Psoas muscle (tissue), 8 donors: ENCODE measurements at places on chromosomes 7 and 10. TPM values are rescaled to one million over a fixed set of nuclear protein-coding genes. Genes with fewer than 3 reads are reported as not detected.

The STARD3NL gene
- 13.3 TPM for total RNA-seq

The EMX2 gene
- total RNA-seq, result 0.69 TPM

The UTF1 gene
- not detected for total RNA-seq

The GIMAP2 gene
- 1.5 TPM for total RNA-seq

The LRRD1 gene
- not detected for total RNA-seq

The BMPR1A gene
- 12.0 TPM for total RNA-seq

The AMZ1 gene
- total RNA-seq, result not detected

The LIPN gene
- not detected for total RNA-seq

The TAC1 gene
- not detected for total RNA-seq

The PLXNA4 gene
- total RNA-seq, result 1.6 TPM

The FLNC gene
- total RNA-seq, result 4,656 TPM

DNA sequence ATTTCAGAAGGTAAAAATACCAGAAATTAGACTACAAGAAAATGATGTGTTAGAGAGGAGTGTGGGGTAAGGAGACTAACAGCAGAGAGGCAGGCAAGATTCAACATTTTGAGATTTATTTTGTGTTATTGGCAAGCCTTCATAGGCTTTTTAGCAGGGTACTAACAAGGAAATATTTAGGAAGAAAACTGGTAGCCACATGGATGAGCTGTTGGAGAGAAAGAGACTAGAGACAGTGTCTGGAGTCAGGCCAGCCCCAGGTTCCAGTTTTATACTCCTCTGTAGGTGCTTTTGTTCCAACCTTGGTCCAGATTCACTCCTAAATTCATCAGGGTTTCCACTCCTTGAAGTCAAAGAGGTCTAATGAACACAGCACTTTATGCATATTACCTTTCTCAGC, 41.1 kb downstream of the GPRIN2 start:
- no peak for DNase-seq
- no peaks in the 10 kb centered on the region for H3K4me1 ChIP-seq
- H3K4me3 ChIP-seq, result no peak overlapping the region
- no peaks in the 10 kb centered on the region for H3K36me3 ChIP-seq
- H3K27me3 ChIP-seq, result no peaks in the 10 kb centered on the region

DNA sequence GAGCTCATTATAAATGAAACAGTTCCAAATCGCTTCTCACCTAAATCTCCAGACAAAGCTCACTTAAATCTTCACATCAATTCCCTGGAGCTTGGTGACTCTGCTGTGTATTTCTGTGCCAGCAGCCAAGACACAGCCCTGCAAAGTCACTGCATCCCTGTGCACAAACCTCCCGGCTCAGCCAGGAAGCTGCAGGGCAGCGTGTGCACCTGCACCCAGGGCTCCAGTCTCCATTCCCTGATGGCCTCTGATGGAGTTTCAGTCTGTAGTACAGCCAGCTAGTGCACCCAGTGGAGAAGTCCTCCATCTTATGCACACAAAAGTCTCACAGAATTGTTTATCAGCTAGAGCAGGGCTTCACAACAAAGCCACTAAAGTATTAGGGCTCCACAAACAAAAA, 51.1 kb upstream of the PRSS58 start:
- no peaks in the 10 kb centered on the region for H3K27me3 ChIP-seq
- H3K27ac ChIP-seq, result no peak overlapping the region
- H3K4me1 ChIP-seq, result no peaks in the 10 kb centered on the region
- DNase-seq, result no peak

- H3K27me3 ChIP-seq, result no peaks in the 10 kb centered on the region
- peak overlapping the region; percentile 21 for H3K27ac ChIP-seq
- peaks cover 54% of the 10 kb centered on the region for H3K4me1 ChIP-seq
- no peaks in the 10 kb centered on the region for H3K36me3 ChIP-seq
- DNase-seq, result no peak
Measured at GRCh38 chr7:101874028-101874427, 56.6 kb downstream of the CUX1 start.

GRCh38 chr7:134777908-134778580, 1.4 kb upstream of the CALD1 start:
- no peaks in the 10 kb centered on the region for H3K27me3 ChIP-seq
- H3K27ac ChIP-seq, result peak overlapping the region; percentile 77
- H3K4me3 ChIP-seq, result no peak overlapping the region
- H3K36me3 ChIP-seq, result no peaks in the 10 kb centered on the region
- H3K4me1 ChIP-seq, result no peaks in the 10 kb centered on the region

- no peaks in the 10 kb centered on the region for H3K4me1 ChIP-seq
- H3K4me3 ChIP-seq, result no peak overlapping the region
Measured at GRCh38 chr10:127418536-127419168, 130.5 kb upstream of the NPS start.

GRCh38 chr10:14129770-14130169, 201.0 kb downstream of the FRMD4A start:
- no peaks in the 10 kb centered on the region for H3K36me3 ChIP-seq
- no peaks in the 10 kb centered on the region for H3K27me3 ChIP-seq
- no peak overlapping the region for H3K4me3 ChIP-seq
- DNase-seq, result no peak

- no peaks in the 10 kb centered on the region for H3K36me3 ChIP-seq
- no peak overlapping the region for H3K27ac ChIP-seq
- no peak overlapping the region for H3K4me3 ChIP-seq
- DNase-seq, result no peak
Measured at GRCh38 chr10:46294641-46295220, 7.9 kb downstream of the ANTXRL start.

- peaks cover 14% of the 10 kb centered on the region for H3K4me1 ChIP-seq
- H3K27ac ChIP-seq, result no peak overlapping the region
- no peaks in the 10 kb centered on the region for H3K36me3 ChIP-seq
- no peak for DNase-seq
Measured at GRCh38 chr10:34622945-34623344, 192.2 kb downstream of the PARD3 start.

DNA sequence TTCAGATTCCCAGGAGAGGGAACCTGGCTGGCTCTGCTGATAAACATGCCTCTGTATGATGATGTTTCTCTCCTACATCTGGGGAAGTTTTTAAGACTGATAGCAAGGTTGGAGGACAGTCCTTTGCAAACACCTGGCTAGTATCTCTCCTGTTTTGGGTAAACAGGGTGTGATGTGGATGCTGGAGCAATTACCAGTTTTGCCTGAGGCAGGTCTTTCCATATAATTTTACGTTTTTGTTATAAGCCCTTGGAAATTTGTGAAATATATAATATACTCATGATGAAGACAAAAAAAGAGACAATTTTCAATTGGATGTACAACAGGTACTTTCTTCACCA, 138.6 kb downstream of the ADAM22 start:
- no peaks in the 10 kb centered on the region for H3K4me1 ChIP-seq
- no peak overlapping the region for H3K4me3 ChIP-seq
- H3K27me3 ChIP-seq, result no peaks in the 10 kb centered on the region

GRCh38 chr10:35471435-35471834, 133.7 kb upstream of the GJD4 start:
- H3K27ac ChIP-seq, result no peak overlapping the region
- no peaks in the 10 kb centered on the region for H3K36me3 ChIP-seq
- DNase-seq, result no peak
- H3K4me1 ChIP-seq, result peaks cover 35% of the 10 kb centered on the region

GRCh38 chr7:46011501-46011900, 90.4 kb upstream of the IGFBP3 start:
- no peaks in the 10 kb centered on the region for H3K4me1 ChIP-seq
- H3K36me3 ChIP-seq, result no peaks in the 10 kb centered on the region
- no peaks in the 10 kb centered on the region for H3K27me3 ChIP-seq
- no peak for DNase-seq
- no peak overlapping the region for H3K27ac ChIP-seq

GRCh38 chr10:104028823-104029520, 56.7 kb downstream of the COL17A1 start:
- no peak for DNase-seq
- peaks cover 58% of the 10 kb centered on the region for H3K36me3 ChIP-seq
- H3K4me3 ChIP-seq, result no peak overlapping the region
- H3K4me1 ChIP-seq, result no peaks in the 10 kb centered on the region

- no peak overlapping the region for H3K27ac ChIP-seq
- H3K4me1 ChIP-seq, result no peaks in the 10 kb centered on the region
- H3K4me3 ChIP-seq, result no peak overlapping the region
- no peak for DNase-seq
Measured at GRCh38 chr10:52540479-52540984, 226.5 kb downstream of the DKK1 start.

GRCh38 chr7:26100406-26101339, 51.3 kb upstream of the NFE2L3 start:
- no peak for DNase-seq
- H3K4me1 ChIP-seq, result no peaks in the 10 kb centered on the region
- no peak overlapping the region for H3K27ac ChIP-seq
- H3K36me3 ChIP-seq, result no peaks in the 10 kb centered on the region
- no peak overlapping the region for H3K4me3 ChIP-seq

DNA sequence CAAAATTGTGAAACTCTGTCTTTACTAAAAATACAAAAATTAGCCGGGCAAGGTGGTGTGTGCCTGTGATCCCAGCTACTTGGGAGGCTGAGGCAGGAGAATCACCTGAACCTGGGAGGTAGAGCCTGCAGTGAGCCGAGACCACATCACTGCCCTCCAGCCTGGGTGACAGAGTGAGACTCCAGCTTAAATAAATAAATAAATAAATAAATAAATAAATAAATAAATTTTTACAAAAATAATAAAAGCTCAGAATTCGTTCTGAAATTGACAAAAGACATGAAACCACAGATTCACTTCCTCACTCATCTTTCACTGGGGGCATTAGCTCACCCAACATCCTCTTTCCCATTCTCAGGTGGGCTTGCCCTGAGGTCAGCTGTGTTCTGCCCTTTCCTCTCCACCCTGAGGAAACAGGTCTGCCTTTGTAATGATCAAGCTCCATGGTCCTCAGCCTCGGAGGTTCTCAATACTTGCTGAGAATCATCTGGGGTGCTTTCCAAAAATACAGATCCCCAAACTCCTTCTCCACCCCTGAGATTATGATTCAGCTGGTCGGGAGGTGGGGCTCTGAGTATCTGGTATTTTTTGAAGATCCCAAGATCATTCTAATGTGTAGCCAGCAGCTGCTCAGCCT, 29.2 kb upstream of the APBB1IP start:
- no peaks in the 10 kb centered on the region for H3K4me1 ChIP-seq
- no peaks in the 10 kb centered on the region for H3K27me3 ChIP-seq
- H3K4me3 ChIP-seq, result no peak overlapping the region
- H3K27ac ChIP-seq, result no peak overlapping the region
- DNase-seq, result no peak
- H3K36me3 ChIP-seq, result no peaks in the 10 kb centered on the region

DNA sequence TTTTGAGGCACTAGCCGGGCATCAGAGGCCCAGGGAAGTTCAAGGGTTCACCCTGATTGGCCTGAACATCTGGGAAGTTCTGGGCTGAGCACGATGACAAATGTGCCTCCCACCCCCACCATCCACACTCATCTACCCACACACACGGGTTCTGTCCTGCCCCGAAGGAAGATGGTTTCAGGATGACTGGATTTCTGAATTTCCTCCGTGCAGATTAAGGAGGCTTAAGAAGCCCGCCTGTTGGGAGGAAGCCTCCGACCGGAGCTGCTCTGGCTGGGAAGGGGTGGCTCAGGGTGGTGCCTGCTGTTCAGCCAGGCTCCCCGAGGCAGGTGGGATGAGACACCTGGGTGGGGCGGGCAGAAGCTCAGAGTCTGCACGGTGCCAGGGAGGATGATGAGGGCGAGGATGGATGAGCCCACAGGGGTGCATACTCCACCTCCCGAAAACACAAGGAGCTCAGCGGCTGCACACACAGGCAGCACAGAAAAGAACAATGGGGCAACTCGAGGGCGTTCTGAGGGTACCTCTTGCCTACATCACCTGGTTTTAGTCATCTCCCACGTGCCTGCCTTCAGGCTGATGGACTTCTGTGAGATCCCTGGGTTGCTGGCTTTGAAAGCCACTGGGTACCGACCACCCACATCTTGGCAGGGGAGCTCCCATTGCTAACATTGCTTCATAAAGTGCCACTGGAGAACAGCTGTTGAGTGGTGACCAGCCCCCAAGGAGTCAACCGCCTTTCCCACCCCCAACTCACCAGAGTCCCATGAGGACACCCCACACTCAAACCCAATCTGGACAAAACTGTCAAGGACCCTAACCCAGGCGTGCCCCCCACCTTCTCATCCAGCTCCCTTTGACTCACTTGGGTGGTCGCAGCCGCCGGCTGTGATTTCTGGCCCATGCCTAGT, 41.2 kb downstream of the CALML3 start:
- no peaks in the 10 kb centered on the region for H3K36me3 ChIP-seq
- no peaks in the 10 kb centered on the region for H3K4me1 ChIP-seq
- H3K4me3 ChIP-seq, result no peak overlapping the region
- no peaks in the 10 kb centered on the region for H3K27me3 ChIP-seq
- no peak overlapping the region for H3K27ac ChIP-seq
